T-helper 22 cell (primary cell): ENCODE measurements at places on chromosomes 7 and 10.

- no peak for DNase-seq
Observed at GRCh38 chr7:87878208-87878735, 2.0 kb downstream of the DBF4 start.

DNA sequence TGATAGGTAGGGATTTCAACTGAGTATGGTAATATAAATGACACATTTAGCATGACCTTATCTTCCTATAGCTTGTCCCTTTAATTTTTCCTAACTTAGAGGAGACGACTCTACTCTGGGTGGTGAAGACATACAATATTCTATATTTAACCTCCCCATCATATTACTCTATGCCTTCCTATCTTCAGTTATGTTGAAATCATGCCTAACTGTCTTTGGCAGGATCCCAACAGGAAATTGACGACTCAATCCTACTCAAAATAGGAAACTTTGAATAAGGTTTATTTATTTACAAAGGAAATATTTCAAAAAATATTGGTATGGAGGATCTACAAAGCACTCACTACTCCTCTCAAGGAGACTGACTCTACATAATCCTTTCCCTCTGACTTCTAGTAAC, 24.1 kb upstream of the SEMA3A start:
- no peak for DNase-seq

DNA sequence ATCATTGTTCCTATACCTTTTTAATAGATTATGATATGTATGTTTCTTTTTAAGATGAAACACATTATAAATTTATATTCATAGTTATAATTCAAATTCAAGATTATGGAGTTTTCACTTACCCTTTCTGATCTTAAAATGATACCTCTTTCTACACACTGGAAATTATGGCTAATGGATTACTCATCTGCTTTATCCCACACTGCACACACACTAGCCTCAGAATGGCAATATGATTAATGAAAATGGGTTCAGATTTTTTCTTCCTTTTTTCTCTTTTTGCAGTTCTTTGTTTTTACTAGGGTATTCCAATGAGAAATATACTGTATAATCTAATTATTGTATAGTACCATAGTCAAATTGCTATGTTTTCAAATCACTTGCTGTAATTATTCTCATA, 82.3 kb upstream of the FZD1 start:
- DNase-seq, result no peak

DNA sequence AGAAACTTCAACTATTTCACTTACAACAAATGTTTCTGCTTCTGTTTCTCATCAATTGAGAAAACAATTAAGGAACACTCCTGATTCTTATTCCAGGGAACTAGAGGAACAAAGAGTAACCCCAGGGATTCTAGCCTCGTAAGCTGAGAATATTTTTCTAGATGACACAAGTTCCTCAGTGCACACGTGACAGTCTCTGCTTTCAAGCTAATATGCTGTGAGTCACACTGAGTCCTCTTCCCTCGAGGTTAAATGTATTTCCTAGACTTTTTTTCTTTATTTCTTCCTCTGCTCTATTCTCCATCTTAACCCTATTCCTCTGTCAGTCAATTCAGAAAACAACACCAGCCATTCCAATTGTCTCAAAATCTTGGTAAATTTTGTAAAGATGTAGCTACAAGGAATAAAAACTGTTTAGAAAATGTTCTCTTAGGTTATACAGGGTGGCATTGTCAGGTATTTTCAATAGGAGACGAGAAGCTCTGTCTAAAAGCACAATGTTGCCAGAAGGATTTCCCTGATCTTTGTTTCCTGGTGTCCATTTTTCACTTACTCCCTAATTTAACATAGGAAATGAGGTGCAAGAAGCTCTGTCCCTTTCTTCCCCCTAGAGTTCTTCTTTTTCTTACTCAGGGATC, 5.8 kb upstream of the C1GALT1 start:
- no peak for DNase-seq

GRCh38 chr7:66082083-66082482, 6.5 kb downstream of the ASL start:
- DNase-seq, result no peak

DNA sequence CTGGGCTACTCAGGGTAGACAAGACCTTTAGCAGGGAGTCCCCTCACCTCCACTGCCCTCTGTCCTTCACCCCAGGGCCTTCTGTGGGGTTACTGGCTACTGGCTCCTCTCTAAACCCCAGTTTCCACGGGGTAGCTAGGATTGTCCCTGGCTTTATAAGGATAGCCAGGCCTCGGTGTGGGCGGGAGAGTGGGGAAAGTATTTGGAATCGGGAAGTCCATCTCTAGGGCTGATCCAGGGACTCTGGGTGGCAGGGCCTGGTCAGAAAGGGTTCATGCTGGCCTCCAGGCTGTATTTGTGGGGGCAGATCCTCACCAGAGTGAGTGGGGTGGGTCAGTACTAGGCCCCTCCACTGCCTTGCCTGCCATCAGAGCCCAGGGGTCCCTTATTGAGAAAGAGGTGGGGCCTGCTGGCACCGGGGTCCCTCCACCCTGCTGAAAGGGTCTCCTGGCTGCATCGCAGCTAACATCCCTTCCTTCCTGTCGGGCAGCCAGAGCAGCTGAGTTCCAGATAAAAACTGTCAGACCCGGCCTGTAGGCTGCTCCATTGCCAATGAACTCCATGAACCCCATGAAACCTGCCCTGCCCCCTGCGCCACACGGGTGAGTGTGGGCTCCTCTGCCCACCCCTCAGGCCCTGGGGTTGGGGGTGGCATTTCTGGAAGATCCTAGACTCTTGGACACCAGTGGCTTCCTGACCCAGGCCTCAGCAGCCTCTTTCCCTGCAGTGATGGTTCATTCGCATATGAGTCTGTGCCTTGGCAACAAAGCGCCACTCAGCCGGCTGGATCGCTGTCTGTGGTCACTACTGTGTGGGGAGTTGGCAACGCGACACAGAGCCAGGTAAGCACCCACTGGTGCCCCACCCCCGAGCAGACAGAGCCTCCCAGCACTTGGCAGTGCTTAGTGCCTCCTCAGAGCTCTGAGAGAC, 7.3 kb downstream of the ZMIZ2 start:
- no peak for DNase-seq

DNA sequence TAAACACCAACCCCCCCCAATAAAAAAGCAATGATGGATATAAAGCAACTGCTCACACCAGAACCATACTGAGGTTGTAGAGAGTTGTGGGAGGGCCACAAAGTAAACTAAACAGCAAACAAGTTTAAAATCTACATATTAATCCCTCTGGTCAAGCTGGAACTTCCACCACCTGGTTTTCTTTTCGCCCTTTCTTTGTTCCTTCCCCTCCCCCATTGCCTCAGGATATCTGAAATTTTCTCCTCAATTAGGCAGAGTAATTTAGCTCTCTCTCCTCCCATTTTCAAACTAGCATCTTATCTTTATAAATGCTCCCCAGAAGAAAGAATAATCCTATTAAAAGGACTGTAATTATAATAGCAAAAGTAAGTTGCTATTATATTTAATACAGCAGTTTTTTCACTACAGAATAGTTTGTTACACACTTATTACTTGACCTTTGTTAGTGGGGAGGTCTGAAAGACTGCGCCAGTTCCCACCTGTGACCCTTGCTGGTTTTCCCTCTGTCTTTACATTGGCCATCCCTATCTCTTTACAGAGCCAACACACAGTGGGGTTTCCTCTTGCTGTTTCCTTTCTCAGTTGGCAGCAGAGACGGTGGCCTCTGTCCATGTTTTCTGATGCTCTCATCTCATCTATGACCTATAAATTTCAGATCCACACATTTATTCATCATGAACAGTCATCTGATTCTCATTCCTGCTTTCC, 235.4 kb downstream of the RNLS start:
- no peak for DNase-seq

DNA sequence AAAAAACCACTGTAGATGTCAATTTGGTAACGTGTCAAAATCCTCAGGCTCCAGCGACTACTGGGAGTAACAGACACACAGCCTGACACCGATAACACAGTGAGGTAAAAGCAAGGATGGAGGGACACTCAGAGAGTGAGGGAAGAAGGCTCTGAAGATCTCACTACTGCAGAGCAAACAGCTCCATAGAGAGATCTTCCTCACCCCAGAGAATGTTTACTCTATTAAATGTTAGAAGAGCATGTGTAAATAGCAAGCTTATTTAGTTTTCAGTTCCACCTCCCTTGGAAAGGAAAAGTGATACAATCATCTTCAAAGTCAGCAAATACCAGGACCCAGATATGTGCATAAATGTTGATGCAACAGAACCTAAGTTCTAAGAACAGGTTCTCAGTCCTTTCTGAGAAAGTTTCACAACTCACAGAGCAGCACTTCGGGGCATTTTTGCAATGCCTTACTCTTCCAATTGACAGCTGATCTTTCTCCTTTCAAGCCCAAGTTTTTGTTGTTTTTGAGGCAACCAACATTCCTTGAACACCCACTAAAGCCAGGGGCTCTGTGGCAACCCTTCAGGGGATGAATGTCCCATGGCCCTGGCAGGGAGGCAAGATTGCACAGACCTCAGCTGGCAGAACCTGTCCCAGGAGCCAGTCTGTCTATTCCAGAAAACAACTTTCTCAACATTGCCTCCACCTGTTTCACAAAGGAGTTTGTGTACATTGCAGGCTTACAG, 177.4 kb downstream of the SFMBT2 start:
- no peak for DNase-seq

GRCh38 chr7:33463131-33463530, 333.8 kb downstream of the BBS9 start:
- DNase-seq, result no peak

DNA sequence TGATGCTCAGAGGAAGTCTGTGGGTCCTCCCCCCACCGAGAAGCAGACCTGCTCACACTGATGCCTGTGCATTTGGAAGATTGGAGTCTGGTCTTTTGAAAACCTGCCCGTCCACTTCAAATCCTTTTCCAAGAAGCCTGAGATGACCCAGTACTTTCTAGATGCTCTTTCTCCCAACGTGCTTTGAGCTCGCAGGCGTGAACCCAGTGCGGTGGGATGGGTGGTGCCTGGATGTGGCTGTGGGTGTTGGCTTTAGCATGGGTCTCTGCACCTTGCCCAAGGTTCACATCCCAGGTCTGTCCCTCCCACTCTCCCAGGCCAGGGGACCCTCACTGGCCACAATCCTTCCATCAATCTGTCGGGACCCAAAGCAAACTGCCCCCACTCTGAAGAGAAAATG, 170.2 kb downstream of the ADARB2 start:
- DNase-seq, result no peak

- no peak for DNase-seq
Observed at GRCh38 chr7:102841290-102841689, 71.5 kb upstream of the LRRC17 start.
